ENCODE measurements at places on chromosomes 2 and 18. TPM values are rescaled to one million over a fixed set of nuclear protein-coding genes. Genes with fewer than 3 reads are reported as not detected.

CNGA3 gene
- polyA plus RNA-seq: not detected

SIX3 gene
- not detected for polyA plus RNA-seq

UGT1A8 gene
- not detected for polyA plus RNA-seq

ACVR2A gene
- polyA plus RNA-seq: 25.1 TPM

CTAGE1 gene
- not detected for polyA plus RNA-seq

OTOS gene
- polyA plus RNA-seq: not detected

PARD3B gene
- polyA plus RNA-seq: 33.1 TPM

MPV17 gene
- 81.4 TPM for polyA plus RNA-seq

DSG1 gene
- polyA plus RNA-seq: not detected

WDR75 gene
- polyA plus RNA-seq: 43.0 TPM

UBXN4 gene
- polyA plus RNA-seq: 150 TPM

ZNF516 gene
- polyA plus RNA-seq: 52.2 TPM

CHRND gene
- polyA plus RNA-seq: 0.87 TPM

KCNG2 gene
- not detected for polyA plus RNA-seq

SLC14A1 gene
- polyA plus RNA-seq: 3.1 TPM

ACADL gene
- 22.3 TPM for polyA plus RNA-seq

PROKR1 gene
- 0.64 TPM for polyA plus RNA-seq

CCDC141 gene
- polyA plus RNA-seq: 0.22 TPM

EMILIN1 gene
- 53.5 TPM for polyA plus RNA-seq

ALLC gene
- polyA plus RNA-seq: not detected

CAPN14 gene
- polyA plus RNA-seq: 0.13 TPM

CDH7 gene
- 20.3 TPM for polyA plus RNA-seq

AOX1 gene
- 2.4 TPM for polyA plus RNA-seq

CRYBA2 gene
- polyA plus RNA-seq: not detected

MAP3K19 gene
- polyA plus RNA-seq: 0.32 TPM

STAT4 gene
- polyA plus RNA-seq: 11.5 TPM

LRRTM1 gene
- 21.2 TPM for polyA plus RNA-seq
